ENCODE measurements at places on chromosomes 7 and 10.

- DNase-seq = no peak
These were observed 59.5 kb upstream of the TM9SF3 start for GRCh38 chr10:96646301-96646700.

GRCh38 chr10:74624501-74624900 is 201.9 kb upstream of the KAT6B start:
- DNase-seq = no peak

- no peak for DNase-seq
These were observed 502 bp downstream of the PRKRIP1 start for GRCh38 chr7:102396710-102397019.

DNA sequence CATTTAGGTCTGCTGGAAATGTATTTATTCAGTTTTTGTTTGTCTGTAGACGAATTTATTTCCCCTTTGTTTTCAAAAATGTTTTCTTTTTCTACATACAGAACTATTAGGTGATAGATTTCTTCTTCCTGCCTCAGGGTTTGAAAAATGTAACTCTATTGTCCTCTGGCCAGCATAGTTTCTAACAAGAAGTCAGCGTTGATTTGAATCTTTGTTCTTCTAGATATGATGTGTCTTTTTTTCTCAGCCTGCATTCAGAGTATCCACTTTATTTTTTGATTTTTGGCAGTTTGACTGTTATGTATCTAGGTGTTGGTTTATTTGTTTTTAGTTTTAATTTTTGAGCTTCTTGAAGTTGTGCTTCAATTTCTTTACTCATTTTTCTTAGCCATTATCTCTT is 7.5 kb upstream of the OR2F1 start:
- DNase-seq = no peak

DNA sequence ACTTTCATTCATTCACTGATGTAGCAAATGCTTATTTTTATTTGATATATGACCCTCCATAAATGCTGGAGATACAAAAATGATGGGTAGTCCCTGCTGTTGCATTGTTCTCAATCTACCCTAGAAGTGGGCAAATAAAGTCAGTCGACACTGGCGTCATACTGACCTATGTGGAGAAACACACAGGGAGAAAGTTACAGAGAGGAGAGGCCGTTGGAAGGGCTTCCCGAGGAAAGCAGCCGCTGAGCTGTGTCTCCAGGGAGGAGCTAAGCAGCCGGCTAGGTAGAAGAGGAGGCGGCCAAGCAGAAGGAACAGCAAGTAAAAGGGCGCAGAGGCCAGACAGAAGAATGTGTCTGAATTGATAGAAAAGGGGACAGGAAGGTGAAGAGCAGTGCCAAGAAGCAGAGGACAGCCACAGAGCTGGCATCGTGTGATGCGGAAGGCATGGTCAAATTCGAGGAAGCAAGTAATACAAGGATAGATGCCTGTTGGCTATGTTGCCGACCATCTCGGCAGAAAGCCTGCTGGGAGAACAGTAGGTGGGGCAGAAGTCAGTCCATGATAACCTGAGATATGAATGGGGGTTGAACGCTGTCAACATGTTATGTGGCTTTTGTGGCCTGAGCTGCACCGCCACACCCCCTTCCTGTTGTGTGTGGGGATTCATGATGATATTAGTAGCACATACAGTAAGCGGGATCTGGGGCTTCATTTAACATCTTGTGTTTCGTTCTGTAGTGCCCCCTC is 25.9 kb downstream of the ST8SIA6 start:
- no peak for DNase-seq

DNA sequence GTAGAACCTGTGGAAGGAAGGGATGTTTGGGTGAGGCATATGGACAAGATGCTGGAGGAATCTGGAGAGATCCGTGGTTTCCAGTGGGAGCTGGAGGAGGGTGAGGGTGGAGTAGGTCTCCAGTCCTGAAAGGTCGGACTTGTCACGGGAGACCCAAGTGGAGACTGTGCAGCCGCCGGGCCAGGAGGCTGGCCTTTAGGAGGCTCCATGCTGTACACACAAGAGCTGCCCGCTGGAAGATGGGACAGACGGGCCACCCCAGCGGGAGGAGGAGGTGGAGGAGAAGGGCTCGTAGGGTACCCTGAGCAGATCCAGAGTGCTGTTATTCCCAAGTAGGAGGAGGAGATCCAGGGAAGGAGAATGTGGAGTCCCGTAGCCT is 106.7 kb downstream of the NKX6-2 start:
- no peak for DNase-seq

DNA sequence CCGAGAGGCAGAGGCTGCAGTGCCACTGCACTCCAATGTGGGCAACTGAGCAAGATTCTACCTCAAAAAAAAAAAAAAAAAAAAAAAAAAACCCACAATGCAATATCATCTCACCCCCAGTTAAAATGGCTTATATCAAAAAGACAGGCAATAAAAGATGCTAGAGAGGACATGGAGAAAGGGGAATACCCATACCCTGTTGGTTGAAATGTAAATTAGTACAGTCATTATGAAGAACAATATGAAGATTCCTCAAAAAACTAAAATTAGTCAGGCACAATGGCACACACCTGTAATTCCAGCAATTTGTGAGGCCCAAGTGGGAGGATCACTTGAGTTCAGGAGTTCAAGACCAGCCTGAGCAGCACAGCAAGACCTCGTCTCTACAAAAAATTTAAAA is 25.7 kb downstream of the ABI1 start:
- DNase-seq = no peak

GRCh38 chr7:91883676-91884362 is 3.3 kb upstream of the MTERF1 start:
- no peak for DNase-seq

DNA sequence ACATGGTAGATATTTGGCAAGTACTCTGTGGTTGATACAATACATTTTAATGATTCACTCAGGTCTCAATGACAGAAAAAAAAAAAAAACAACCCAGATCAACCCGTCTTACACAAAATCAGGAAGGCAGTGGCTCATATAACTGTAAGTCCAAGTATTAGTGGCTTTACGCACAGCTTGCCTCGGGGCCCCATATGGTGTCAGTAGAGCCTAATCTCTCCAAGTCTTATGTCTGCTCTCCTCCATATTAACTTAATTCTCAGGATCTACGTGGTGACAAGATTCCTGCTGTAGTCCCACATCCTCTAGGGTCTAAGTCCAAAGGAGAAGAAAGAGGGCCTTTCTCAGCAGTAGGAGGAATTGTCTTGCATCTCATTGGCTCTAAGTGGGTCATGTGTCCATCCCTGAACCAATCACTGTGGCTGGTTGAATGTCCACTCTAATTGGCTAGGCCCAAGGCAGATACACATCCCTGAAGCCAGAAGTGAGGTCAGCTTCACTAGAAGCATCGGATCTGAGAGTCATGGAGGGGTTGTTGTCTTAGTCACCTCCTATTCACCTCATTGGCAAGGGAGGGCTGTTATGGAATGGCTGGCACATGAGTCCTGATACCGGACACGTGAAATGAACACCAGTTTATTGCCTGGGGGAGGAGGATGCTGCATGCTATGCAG is 20.5 kb upstream of the PLPP4 start:
- no peak for DNase-seq

- DNase-seq = no peak
These were observed 24.4 kb downstream of the BAG3 start for GRCh38 chr10:119675483-119676170.

All from NCI-H2107 (cell line).